Hypothalamus (tissue), 51 donors: ENCODE measurements at places on chromosomes 6 and 20.

DNA sequence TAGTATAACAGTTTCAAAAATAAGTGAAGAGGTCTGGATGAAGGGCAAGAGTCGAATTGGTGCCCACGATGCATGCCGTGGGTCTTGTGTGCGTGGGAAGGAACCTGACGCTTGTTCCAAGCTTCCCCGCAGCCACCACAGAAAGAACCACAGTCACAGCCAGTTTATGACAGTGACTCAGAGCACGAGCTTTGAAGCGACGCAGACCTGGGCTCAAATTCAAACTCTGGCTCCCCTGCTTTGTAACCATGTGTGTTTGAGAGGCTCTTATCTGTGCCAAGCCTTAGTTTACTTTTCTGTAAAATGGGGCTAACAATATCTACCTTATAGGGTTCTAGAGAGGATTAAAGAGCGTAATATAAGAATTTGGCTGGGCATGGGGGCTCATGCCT, 65.5 kb downstream of the SYNJ2 start:
- no peak for DNase-seq

DNA sequence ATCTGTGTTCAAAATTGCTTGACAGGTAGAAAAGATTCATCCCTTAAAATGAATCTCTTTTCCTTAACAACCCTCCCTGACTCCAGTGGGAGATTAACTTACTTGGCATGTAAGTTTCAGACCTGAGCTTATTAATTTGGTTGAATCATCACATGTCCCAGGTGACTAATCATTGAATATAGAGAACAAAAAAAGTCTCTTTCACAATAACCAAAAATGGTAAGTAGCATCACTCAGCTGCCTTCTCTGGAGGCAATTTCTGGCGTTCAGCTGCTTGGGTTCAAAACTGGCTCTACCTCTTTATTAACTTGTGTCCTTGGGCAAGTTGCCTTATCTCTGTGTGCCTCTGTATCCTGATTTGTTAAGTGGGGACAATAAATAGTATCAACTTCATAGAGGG, 2.9 kb downstream of the C6orf141 start:
- DNase-seq: no peak

- no peak for DNase-seq
These were observed 8.8 kb downstream of the DNPH1 start for GRCh38 chr6:43220439-43220951.

GRCh38 chr6:157099912-157100593, 223.3 kb downstream of the TMEM242 start:
- no peak for DNase-seq

- DNase-seq: no peak
These were observed 137.7 kb downstream of the LRRC1 start for GRCh38 chr6:53932516-53932915.

GRCh38 chr20:32966382-32966781, 37.9 kb downstream of the SUN5 start:
- DNase-seq: no peak

- DNase-seq: no peak
These were observed 185.4 kb upstream of the GRIK2 start for GRCh38 chr6:101208152-101208551.

DNA sequence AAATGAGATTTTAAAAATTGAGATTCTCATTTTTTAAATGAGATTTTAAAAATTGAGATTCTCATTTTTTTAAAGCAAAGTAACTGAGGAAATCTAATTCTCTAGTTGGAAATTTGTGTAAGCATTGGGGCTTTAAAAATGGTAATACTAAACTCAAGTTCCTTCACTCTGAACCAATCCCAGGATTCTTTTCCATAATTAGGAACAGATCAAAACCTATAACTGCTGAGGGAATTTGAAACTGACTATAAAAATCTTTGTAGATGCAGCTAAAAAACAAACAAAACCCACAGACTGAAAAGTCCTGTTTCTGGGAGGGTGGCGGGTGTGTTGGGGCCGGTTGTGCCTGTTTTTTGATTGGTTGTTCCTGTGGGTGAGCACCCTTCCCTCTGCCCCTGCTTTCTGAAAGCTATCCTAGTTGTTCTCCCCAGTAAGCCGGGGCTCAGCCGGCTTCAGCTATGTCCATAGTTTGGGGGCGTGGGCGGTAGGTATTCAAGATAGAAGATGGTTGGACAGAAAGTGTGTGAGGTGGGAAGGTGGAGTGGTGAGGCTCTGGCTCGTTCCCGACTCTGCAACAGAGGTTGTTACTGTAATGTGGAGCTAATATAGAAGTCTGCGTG, 49.3 kb downstream of the GFRA4 start:
- no peak for DNase-seq

DNA sequence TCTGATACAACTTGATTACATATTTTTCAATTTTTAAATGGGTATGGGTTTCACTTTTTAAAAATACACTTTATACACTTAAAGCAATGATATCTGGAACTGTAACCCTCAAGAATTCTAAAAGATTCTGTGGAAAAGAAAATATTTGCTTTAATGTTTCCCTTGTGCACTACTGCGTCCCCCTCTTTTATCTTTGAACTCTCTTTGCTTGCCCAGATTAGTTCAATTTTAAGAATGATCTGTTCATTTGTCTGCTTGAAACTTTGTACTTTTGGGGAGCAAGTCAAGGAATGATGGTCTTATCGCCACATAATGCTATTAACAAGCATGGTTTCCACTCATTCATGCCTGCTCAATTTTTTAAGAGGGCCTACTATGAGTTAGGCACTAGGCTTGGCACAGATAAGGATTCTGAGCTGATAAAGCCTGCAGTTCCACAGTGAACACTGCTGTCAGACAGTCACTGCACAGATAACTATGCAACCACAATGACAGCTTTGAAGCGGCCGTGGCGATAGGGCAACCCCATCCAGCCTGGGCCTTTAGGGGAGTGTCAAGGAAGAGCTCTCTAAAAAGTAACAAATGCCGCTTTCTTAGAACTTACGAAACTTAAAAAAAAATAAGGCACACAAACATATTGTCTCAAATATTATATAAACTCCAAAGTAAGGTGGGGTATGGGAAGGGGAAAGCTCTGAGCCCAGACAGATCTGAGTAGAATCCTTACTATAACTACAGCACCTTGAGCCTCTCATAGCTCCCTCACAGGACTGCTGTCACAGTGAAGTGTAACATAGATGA, 29.7 kb downstream of the FYN start:
- DNase-seq: no peak

- no peak for DNase-seq
These were observed 769.9 kb downstream of the QKI start for GRCh38 chr6:164184410-164184809.

DNA sequence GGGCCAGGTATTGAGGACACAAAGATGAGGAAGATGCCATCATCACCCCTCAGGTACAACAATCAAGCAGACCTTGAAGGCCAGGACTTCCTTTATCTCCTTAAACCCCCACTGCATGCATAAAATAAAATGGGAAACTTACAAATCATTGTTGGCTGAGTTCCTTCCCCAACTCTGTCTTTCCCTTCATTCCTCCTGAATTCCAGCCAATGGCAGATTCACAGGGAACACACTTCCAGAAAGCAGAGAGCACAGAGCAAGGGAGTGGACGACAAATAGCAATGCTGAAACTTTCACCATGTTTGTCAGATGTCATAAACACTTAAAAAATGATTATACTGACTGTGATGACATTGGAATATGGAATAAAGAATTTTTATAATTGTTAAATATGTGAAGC, 37.3 kb upstream of the NXT1 start:
- no peak for DNase-seq
